ENCODE measurements at places on chromosomes 7 and 10.

DNA sequence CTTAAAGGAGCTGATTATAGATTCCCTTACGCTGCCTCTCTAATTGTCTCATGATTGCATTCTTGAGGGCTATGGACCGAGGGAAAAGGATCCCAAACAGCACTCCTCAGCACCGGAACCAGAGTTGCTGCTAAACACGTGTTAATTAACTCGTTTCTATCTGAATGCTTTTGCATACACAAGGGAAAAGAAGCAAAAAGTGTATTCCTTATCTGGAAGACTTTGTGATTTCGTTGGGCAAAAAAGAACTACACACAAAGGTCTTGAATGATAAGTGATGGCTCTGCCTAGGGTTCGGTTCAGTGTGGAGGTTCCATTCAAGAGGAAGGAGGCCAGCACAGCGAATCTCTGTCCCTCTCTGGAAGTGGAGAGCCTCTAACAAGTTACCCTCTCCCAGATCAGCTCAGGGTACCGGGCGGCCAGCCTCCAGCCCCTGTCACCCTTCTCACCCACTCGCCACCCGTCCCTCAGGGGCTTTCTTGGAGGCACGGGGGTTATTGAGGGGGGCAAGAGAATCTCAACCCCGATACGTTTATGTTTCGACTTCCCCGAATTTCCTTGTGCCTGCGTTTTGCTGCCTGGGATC, 515 bp upstream of the SLC4A2 start:
- no peak for DNase-seq

GRCh38 chr7:29372351-29373090, 177.9 kb downstream of the CHN2 start:
- DNase-seq: no peak

DNA sequence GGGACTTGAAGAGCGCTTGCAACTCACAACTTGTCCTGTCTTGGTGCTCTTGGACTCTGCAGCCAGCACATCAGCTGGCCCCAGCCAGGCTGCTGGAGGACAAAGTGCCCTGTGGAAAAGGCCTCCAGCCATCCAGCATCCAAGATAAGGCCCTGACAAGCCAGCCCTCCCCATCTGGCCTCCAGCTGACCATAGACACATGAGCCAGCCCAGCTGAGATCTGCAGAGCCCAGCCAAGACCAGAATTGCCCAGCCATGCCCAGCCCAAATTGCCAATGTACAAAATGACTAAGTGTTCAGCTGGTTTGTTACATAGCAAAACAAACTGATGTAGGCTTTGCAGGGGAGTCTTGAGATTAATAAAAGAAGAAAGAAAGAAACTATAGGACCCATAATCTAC, 36.0 kb upstream of the FRMD4A start:
- no peak for DNase-seq

- DNase-seq: no peak
Observed at GRCh38 chr7:45921699-45922519, 837 bp upstream of the IGFBP3 start.

GRCh38 chr7:102120666-102121195, 165.9 kb upstream of the SH2B2 start:
- DNase-seq: no peak

DNA sequence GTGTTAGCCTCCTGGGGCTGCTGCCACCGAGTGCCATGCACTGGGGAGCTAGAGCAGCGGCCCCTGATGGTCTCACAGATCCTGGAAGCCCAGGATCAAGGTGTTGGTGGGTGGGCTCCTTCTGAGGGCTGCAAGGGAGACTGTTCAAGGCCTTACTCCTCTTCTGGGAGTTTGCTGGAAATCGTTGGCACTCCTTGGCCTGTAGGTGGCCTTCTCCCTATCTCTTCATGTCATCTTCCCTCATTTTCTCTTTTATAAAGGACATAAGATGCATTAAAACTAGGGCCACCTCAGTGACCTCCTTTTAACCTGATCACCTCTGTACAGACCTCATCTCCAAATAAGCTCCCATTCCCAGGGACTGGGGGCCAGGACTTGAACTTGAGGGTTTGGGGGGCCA, 27.0 kb upstream of the ZNF862 start:
- no peak for DNase-seq

DNA sequence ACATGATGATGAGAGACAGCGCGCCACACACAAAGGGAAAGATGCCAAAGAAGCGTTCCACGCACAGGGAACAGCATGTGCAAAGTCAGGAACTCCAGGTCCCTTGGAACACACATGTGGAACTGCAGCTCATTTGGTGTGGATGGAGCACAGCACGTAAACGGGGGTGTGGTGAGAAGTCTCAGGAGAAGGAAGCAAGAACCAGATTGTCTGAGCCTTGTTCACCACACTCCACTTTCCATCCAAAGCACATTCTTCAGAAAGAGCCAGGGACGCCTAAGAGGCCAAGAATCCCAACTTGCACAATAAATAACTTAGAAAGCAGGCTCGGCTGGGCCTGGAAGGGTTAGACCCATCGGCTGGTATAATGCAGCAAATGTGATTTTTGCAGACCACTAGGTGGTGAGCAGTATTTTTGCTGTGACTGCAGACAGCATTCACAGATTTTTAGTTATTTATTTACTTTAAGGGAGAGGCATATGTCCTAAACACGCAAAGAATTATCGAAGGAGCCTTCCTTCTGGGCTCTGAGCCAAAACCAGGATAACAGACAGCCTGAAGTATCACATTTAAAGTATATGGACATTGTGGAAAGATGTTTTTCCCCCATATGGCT, 27.9 kb upstream of the ASCC1 start:
- no peak for DNase-seq

GRCh38 chr10:124158592-124158991, 65.2 kb upstream of the CHST15 start:
- DNase-seq: no peak

DNA sequence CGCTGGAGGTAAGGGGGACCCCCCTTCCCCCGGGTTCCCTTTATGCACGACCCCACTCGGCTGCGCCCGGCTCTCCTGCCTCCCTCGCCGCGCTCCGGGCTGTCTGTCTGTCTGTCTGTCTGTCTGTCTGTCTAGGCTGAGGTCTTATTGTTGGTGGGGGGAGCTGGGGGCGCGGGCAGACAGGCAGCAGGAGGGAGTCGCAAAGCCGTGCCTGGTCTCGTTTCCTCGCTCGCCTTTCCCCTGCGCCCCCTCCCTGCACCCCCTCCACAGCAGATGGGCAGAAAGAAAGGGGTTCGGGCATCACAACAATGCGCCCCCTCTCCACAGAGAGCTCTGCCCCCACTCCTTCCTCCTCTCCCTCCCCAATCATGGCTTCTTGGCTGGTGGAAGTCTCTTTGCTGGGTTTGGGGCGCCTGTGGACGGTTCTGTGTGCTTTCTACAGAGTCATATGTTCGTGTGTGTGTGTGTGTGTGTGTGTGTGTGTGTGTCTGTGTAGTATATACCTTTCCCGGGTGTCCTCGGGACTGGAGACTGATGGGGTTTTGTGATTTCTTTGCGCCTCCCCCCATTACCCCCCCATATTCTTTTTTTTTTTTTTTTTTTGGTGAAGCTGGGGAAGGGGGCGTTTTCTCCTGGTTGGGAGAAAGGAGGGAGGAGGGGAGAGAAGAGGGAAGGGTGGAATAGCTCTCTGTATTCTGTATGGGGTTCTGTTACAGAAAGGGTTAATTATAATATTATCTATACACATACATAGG, 1.9 kb downstream of the AUTS2 start:
- no peak for DNase-seq

DNA sequence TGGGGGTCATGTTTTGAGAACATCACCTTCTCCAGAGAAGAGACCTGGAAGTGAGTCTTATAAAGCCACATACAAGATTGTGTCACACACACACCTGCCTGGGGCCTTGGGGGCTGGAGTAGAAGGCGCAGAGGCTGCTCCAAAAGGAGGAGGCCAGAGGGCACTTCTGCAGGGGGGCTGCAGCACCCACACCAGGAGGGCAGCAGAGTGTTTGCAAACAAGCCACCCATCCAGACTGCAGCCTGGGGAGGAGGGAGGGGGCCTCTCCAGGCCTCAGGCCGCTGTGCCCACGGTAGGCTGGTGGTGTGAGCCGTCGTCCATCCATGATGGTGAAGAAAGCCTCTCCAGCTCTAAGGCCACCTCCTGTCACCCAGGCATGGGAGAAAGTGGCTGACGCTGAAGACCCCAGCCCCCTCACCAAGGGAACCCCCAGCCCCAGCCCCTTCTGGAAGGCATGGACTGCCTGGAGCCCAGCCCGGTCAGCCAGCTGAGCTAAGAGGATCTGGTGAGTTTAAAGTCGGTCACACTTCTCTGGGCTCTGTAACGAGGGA, 77.5 kb downstream of the FOXL3 start:
- no peak for DNase-seq

- no peak for DNase-seq
Observed at GRCh38 chr7:112648781-112649180, 141.4 kb downstream of the TMEM168 start.

DNA sequence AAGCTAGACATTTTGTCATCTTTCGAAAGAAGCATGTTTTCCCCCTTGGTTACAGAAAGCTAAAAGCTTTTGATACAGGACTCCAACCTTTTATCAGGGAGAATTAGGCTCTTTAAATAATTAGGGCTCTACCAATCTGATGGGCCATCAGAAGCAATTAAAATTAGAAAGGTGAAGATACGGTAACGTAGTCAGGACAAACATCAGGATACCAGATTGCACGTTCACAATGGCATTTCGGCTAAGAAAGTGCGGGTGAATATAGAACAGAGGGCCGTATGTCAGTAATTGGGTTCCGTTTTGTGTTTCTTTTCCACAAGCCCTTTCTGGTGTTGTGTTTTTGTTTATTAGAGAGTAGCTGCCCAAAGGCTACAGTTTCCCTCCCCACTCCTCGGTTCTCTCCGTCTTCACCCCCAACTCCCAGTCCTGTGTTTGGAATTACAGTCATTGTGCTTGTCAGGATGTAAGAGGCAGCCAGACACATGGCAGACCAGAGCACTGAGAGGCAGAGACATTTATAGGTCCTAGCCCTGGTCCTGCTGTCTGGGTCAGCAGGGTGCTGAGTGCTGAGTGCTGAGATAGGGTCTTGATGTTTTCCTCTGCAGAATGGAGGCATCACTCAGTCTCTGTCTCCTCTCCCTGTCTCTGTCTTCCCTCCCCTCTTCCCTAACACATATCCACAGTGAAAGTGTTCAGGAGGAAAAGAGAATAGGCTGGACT, 5.5 kb downstream of the PFKP start:
- DNase-seq: no peak

GRCh38 chr10:101358706-101359300, 4.8 kb downstream of the BTRC start:
- no peak for DNase-seq

GRCh38 chr10:112221545-112221944, 38.0 kb upstream of the GPAM start:
- DNase-seq: no peak

- DNase-seq: no peak
Observed at GRCh38 chr10:13690281-13690825, 103.6 kb downstream of the PRPF18 start.

DNA sequence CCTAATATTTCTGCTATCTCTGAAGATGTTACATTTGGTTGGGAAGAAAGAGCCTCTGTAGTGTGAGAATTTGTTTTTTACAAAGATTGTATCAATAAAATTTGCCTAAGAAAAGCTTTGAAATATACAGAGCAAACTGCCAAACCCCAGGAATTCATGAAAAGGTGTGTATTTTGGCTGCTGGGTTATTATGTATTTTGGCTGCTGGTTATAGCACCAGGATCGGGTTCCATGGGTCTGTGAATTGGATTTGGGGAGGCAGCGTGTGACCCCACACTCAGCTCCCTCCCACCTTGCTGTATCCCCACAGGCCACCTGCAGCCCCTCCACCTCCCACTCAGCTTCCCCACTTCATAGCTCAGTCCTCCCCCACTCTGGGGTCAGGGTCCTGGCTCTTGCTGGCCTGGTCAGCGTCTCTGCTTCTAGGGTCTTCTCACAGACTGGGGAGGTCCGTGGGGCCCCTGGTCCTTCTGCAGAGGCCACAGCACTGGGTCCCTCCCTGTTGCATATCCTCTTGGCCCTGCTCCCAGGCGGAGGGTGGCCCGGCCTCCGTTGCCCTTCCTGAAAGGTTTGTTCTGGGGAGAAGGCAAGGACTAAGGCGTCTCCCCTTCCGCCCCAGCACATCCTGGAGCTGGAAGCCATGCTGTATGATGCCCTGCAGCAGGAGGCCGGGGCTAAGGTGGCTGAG, 24.0 kb upstream of the DPYSL4 start:
- no peak for DNase-seq

GRCh38 chr10:83881661-83882060, 257.6 kb upstream of the GHITM start:
- no peak for DNase-seq

GRCh38 chr7:50614721-50615518, 49.7 kb upstream of the DDC start:
- DNase-seq: no peak

DNA sequence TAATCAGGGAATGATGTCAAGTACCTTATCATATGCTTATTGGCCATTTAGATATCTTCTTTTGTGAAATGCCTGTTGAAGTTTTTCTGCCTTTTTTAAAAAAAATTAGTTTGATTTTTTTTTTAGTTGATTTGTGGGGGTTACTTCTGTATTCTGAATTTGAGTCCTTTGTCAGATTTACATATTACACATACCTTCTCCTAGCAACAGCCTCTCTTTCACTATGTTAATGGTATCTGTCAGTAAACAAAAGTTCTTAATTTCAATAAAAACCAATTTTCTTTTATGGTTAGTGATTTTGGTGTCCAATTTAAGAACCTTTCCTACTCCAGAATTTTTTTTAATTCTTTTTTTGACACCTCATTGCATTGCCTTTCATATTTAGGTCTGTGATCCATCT, 52.0 kb downstream of the CSGALNACT2 start:
- DNase-seq: no peak

DNA sequence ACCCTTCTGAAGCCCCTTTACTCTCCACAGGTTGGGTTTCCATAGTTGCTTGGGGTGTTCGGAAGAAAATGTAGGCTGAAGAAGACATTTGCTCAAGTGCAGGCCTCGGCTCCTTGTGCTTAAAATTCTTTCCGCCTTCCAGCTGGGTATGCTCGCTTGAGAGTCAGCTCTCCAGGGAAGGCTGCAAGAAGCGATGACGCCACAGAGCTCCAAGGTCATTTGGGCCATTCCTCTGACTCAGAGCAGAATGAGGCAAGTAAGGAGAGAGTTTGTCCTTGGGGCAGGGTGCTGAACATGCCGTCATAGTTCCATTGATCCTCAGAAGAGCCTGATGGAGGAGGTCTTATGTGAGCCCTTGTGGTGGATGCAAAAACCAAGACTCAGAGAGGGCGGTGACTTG, 27.4 kb upstream of the HSPA12A start:
- no peak for DNase-seq

DNA sequence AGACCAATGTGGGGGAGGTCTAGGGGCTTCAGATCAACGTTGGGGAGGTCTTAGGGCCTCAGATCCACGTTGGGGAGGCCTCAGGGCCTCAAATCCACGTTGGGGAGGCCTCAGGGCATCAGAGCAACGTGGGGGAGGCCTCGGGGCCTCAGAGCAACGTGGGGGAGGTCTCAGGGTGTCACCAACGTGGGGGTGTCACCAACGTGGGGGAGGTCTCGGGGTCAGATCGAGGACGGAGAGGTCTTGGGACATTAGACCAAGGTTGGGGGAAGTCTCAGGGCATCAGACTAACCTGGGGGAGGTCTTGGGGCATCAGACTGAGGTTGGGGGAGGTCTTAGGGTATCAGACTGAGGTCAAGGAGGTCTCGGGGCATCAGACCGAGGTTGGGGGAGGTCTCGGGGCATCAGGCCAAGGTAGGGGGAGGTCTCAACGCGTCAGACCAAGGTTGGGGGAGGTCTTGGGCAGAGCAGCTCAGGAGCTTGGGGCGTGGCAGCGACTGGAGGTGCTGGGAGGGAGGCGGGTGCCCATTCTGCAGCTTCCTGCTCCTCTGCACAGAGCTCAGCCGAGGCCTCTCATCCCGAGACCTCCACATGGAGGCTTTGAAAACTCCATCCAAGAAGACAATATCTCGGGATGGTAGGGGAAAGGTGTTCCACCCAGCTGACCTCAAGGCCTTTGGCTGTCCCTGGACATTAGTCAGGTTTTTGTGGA, 159.8 kb downstream of the WDR37 start:
- no peak for DNase-seq

Measured in stimulated activated CD4-positive, alpha-beta T cell treated with anti-CD3 and anti-CD28 coated beads, Interleukin-1b, Interleukin-23, amount 100 ng/mL, for 48 hours (primary cell).